T-helper 17 cell (primary cell): ENCODE measurements at places on chromosomes 4 and X. TPM values are rescaled to one million over a fixed set of nuclear protein-coding genes. Genes with fewer than 3 reads are reported as not detected.

STATH gene
- not detected for total RNA-seq

IL1RAPL1 gene
- total RNA-seq = not detected

HS3ST1 gene
- total RNA-seq = not detected

IL1RAPL2 gene
- not detected for total RNA-seq

TACC3 gene
- total RNA-seq = 73.4 TPM

OGT gene
- 453 TPM for total RNA-seq

LRP2BP gene
- total RNA-seq = 2.1 TPM

OPHN1 gene
- total RNA-seq = 0.37 TPM

CENPU gene
- total RNA-seq = 5.4 TPM

IL2 gene
- total RNA-seq = 0.76 TPM

TKTL2 gene
- not detected for total RNA-seq

DCAF4L1 gene
- 0.25 TPM for total RNA-seq

PACRGL gene
- total RNA-seq = 13.0 TPM

SLC9A7 gene
- 2.8 TPM for total RNA-seq

NHS gene
- total RNA-seq = 0.07 TPM

GLRA3 gene
- total RNA-seq = not detected

XK gene
- 0.32 TPM for total RNA-seq

GPR78 gene
- not detected for total RNA-seq

PDZD4 gene
- 45.6 TPM for total RNA-seq

SLC6A14 gene
- not detected for total RNA-seq

FABP2 gene
- total RNA-seq = not detected

ZNF711 gene
- total RNA-seq = 1.8 TPM
